Activated CD4-positive, alpha-beta T cell treated with anti-CD3 and anti-CD28 coated beads, Interleukin-2, amount 10 ng/mL, durations not matched to agents 7 days and 5 days (primary cell): ENCODE measurements at places on chromosomes 5 and 9.

- DNase-seq: no peak
These were observed 188.7 kb downstream of the LURAP1L start for GRCh38 chr9:12963537-12963936.

DNA sequence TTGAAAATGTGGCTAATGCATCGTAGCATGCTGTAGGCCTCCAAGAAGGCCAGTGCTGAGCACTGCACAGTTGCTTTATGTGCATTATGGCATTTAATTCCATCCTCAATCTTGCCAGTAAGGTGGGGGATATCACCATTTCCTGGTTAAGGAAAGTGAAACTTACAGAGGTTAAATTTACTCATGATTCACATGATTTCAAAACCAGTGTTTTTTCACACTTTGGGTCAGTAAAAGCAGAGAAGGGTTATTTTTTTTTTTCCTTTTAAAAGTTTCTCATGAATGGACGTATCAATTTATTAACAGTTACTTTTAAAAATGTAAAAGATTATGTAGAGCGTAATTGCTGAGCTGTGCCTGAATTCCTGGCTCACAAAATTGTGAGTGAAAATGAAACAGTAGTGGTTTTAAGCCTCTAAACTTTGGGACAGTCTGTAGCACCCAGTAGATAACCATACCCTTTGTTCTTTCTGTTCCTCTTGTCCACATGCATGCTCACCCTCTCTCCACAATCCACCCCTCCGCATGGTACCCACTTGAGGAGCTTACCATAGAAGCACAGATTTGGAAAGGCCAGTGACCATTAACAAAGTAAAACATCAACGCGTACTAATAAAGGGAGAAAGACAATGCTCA, 21.2 kb downstream of the MAST4 start:
- DNase-seq: no peak

DNA sequence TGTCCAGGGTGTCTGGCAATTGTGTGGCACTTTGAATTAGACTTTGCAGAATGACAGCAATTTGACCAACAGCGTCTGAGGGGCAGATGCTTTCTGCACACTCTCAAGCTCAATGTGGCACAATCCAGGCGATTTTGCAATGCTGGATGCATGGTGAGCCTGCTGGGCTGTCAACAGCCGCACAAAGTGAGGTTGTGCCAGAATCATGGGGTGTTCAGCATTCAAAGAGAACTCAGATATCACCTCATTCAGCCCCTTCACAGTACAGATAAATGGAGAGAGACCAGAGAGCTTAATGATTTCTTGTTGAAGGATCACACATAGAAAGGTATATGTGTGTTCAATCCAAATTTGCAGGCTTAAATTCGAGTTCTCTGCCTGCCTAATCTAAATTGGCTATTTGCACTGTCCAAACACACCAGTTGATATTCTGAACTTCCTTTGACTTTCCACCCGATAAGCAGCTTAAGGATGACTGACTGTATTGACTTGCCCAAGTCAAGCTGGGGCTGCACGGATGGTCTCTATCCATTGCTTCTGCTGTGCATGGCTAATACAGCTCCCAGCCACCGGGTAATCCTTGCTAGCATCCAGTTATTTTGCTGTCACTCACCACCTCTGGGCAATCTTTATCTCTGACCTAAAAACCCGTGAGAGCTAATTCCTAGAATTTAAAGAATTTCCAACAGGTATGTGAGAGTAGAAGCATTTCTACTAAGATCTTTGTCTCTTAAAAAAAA, 157.9 kb upstream of the TAS2R1 start:
- DNase-seq: no peak

DNA sequence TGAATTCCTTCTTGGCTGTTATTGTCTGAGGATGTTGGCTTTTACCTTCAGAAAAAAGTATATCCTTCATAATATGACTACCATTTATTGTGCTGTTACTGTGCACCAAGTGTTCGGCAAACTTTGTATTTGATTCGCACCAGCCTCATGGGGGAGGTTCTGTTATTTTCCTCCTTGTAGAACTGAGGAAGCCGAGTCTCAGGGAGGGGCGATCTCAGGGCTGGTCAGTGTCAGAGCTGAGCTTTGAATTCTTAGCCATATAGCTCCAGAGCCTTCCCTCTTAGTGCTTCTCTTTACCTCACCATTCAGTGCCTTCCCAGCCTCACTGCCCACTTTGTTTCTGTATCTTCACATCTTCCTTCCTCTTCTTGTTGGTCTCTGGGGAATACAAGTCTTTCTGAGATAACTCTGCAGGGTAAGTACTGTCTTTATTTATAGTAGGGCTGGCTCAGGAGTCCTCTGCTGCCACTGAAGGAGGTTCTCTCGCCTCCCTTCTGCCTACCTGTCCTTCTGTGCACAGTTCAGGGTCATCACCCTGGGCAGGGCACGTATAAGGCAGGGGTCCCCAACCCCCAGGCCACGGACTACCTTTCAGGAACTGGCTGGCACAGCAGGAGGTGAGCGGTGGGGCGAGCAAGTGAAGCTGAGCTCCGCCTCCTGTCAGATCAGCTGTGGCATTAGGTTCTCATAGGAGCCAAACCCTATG, 48.4 kb downstream of the GALNT10 start:
- DNase-seq: no peak

- DNase-seq: no peak
These were observed 135.3 kb upstream of the IL12B start for GRCh38 chr5:159465604-159466003.

- DNase-seq: no peak
These were observed 66.5 kb upstream of the ENTREP1 start for GRCh38 chr9:69258551-69258950.

DNA sequence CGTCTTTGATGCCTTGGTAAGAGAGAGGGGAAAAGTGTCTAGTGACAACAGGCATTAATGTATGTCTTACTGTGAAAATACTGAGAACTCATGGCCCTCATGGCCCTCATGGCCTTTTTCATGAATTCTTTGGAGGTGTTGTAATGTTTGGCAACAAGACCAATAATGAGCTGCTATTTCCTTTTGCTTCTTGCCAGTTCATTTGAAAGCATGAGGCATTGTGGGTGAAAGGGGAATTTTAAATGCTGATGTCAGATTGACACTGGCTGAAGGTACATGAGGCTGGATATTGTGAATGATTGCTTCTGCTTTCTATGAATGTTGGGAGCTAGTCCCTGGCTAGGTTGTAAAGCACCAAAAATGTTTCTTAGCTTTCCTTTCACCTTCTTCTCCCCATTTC, 79.2 kb downstream of the DOCK2 start:
- no peak for DNase-seq

- no peak for DNase-seq
These were observed 90.3 kb upstream of the FBXL17 start for GRCh38 chr5:108472237-108472636.

DNA sequence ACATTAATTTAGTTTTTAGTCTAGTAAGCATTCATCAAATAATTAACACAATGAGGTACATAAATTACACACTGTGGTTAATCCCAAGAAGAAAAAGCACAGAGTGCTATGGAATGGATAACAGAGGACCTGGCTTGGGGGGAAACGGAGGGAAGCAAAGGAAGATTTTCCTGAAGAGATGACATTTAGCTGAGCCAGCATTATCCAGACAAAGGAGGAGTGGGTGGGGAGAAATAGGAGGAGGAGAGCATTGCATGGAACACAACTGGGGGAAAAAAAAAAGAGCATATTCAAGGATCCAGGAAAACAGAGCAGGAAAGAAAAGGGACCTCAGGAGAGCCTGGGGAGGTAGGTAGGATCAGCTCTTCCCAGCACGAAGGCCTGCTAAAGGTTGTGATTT, 170.8 kb downstream of the DNAH5 start:
- DNase-seq: no peak

DNA sequence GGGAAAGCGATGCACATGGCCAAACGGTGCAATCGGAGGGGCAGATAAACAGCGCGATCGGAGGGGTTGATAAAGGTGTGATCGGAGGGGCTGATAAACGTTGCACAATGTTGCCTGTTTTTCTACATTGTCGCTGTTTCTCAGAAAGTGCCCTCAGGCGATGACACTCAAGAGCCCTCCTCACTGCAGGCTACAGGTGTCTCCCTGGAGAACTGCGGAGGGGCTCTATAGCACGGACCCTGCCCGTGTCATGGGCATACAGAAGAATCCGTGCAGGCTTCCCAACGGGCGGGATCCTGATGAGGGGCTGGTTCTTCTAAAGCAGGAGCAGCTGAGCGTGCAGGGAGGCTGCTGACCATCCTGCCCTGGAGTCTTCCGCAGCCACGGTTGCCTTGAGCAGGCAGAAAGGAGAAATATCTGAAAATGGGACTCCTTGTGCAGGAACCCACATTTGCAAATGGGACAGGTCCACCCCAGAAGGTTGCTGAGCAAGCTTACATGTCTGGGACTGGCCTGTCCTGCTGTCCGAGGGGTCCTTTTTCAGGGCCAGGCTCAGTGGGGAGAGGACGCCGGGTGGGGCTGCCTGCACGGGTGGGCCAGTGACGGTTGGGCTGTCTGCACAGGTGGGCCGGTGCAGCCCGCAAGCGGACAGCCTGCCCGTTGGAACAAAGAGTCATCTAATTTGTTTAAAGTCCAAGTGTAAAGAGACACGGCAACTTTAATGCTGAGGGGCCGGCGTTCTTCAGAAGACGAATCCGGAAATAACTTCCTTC, 25.1 kb upstream of the LPCAT1 start:
- no peak for DNase-seq

GRCh38 chr5:14068136-14068535, 75.0 kb upstream of the TRIO start:
- DNase-seq: no peak

DNA sequence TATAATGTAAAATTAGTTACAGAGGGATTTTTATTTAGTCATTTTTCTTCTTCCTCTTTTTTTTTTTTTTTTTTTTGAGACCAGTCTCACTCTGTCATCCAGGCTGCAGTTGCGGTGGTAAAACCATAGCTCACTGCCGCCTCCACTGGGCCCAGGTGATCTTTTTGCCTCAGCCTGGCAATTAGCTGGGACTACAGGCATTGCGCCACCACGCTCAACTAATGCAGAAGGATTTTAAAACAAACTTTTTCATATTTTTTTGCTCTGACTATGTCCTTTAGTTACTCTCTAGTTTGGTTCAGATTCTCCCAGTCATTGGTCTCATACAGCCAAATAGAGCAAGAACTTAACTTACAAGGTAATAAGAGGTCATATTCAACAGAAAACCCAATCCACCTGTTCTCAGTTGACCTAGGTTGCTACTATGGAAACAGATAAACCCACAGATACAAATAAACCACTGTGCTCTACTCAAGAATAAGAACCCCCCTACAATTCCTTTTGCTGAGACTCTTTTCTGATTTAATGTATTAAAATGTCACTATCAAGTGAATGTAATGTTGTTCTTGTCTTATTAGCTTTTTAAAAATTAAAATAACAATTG, 50.1 kb upstream of the TTC39B start:
- peak; percentile 39 for DNase-seq

- no peak for DNase-seq
These were observed 92.6 kb upstream of the SARDH start for GRCh38 chr9:133830711-133831110.

- DNase-seq: no peak
These were observed 134.6 kb downstream of the DENND1A start for GRCh38 chr9:123795336-123795735.

GRCh38 chr5:124655251-124655917, 91.1 kb downstream of the ZNF608 start:
- DNase-seq: no peak

DNA sequence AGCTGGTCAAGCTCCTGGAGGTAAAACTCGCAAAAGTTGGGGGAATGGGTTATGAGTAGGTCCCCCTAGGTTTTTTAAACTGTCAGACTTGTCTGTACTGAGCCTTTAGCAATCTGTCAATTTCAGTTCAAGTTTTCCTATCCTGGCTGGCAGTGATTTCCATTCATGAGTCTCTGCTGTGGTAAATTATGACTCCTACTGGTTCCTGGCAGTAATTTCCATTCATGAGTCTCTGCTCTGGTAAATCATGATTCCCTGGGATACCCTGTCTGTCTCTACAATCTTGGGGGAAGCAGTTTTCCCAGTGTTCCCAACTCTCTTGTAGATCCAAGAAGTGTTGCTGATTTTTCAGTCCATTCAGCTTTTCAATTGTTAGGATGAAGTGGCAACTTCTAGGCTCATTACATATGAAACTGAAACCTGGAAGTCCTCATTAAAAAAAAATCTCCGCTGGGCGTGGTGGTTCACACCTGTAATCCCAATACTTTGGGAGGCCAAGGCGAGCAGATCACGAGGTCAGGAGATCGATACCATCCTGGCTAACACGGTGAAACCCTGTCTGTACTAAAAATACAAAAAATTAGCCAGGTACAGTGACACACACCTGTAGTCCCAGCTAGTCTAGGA, 91.3 kb upstream of the GPBP1 start:
- DNase-seq: no peak

DNA sequence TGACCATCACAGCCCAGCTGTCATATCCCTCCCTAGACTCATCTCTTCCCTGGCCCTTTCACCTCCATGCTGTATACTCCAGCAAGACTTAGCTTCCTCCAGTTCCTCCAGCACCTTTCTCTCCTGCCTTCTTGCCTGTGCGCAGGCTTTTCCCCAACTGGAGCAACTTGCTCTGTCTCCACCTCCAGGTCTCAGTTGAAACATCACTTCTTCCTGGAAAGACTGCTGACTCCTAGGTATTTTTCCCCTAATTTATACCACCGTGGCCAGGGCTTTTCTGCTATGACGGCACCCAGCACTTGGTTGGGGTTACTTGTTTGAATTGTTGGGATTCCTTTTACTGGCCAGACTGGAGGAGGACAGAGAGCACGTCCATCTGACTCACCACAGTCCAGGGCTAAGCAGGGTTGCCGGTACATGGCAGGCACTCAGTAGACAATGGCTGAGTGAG, 67.5 kb downstream of the KCNIP1 start:
- DNase-seq: no peak

- no peak for DNase-seq
These were observed 52.7 kb upstream of the DMRT1 start for GRCh38 chr9:788777-789176.

- no peak for DNase-seq
These were observed 440.1 kb upstream of the ADAMTS16 start for GRCh38 chr5:4700069-4700468.

- DNase-seq: no peak
These were observed 113.6 kb downstream of the GNA14 start for GRCh38 chr9:77534376-77535057.

GRCh38 chr5:133322743-133323142, 270.9 kb downstream of the HSPA4 start:
- no peak for DNase-seq

GRCh38 chr9:91771864-91772263, 178.2 kb downstream of the ROR2 start:
- no peak for DNase-seq

- DNase-seq: no peak
These were observed 63.2 kb downstream of the SLC44A1 start for GRCh38 chr9:105307591-105308130.

- no peak for DNase-seq
These were observed 100.6 kb downstream of the KIAA0825 start for GRCh38 chr5:94517490-94518488.

- DNase-seq: no peak
These were observed 227.3 kb downstream of the MLLT3 start for GRCh38 chr9:20394969-20395368.

- no peak for DNase-seq
These were observed 51.7 kb downstream of the CCDC180 start for GRCh38 chr9:97359147-97359546.
